ENCODE measurements at places on chromosomes 16 and 17.

- H3K27ac ChIP-seq = no peak overlapping the region
- no peaks in the 10 kb centered on the region for H3K27me3 ChIP-seq
- peak; percentile 63 for DNase-seq
- H3K4me1 ChIP-seq = no peaks in the 10 kb centered on the region
- no peaks in the 10 kb centered on the region for H3K36me3 ChIP-seq
Measured at GRCh38 chr16:29307598-29308507, 98.7 kb downstream of the NPIPB11 start.

GRCh38 chr17:67554634-67555033 is 163.1 kb upstream of the NOL11 start:
- H3K4me1 ChIP-seq = no peaks in the 10 kb centered on the region
- no peak overlapping the region for H3K4me3 ChIP-seq
- H3K27ac ChIP-seq = no peak overlapping the region
- DNase-seq = no peak

DNA sequence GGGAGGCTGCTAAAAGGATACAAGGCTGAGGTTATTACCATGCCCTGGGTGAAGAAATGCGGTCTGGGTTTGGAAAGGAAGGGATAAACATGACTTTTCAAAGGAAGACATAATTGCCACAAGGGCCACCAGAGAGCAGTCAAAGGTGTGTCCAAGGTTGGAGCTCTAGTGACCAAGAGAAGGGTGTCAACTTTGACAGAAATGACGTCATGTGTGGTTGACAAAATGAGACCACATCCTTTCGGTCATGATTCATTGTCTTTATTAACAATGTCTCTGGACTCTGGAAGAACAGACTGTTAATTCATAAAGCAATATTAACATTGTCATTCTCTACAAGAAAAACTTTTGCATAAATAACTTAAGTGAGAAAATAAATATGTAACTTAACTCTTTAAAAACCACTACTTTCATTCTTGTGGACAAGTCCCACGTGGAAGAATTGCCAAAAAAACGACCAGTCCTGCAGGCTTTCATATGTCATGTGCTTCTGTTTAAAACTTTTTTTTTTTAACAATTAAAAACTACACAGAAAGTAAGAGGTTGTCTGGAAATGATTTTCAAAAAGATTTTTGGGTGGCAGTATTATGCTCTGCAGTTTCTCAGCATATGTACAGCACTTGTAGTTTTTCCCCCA is 5.0 kb downstream of the SOST start:
- H3K4me1 ChIP-seq = no peaks in the 10 kb centered on the region
- H3K4me3 ChIP-seq = no peak overlapping the region
- no peak for DNase-seq
- no peaks in the 10 kb centered on the region for H3K36me3 ChIP-seq

DNA sequence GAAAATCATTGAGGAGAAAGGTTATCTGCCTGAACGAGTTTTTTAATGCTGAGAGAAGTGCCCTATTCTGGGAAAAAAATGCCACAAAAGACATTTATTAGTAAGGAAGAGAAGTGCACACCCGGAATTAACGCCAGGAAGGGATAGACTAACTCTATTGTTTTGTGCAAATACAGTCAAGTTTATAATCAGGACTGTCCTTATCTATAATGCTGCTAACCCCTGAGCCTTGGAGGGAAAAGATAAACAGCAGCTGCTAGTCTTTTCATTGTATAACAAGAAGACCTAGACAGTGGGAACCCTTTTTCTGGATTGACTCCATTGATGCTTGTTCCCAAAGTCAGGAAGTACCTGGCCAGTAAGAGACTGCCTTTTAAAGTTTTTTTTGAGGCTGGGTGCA is 26.5 kb downstream of the BCAS3 start:
- no peaks in the 10 kb centered on the region for H3K27me3 ChIP-seq
- H3K27ac ChIP-seq = no peak overlapping the region
- no peak for DNase-seq
- H3K36me3 ChIP-seq = peaks cover 3% of the 10 kb centered on the region
- no peaks in the 10 kb centered on the region for H3K4me1 ChIP-seq

DNA sequence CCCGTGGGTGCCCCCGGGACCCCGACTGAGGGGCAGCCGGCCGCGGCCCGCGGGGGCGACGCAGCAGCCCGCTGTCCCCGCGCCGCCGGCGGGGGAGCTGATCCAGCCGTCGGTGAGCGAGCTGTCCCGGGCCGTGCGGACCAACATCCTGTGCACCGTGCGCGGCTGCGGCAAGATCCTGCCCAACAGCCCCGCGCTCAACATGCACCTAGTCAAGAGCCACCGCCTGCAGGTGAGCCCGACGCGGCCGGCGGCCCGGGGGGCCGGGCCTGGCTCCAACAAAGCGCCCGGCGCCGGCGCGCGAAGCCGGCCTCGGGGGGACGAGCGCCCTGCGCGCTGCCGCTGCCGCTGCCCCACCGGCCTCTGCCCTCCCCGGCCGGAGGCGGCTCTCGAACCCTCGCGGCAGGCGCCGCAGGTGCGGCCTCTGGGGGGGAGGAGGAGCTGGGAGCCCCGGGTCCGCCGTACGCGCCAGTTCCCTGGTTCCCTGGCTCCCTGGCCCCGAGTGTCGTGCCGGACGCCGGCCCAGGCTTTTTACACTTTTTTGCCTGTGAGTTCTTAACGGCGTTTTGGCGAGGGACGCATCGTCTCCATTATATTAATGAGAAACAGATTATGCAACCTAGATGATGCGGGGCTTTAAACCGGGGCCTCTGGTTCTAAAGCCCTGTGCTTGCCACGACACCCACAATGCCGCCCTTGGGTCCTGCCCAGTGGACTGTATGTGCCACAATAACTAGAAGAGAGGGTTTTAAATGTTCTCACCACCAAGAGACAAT is 521 bp downstream of the ATMIN start:
- peak overlapping the region; percentile 97 for H3K4me3 ChIP-seq
- no peak overlapping the region for H3K27ac ChIP-seq
- H3K27me3 ChIP-seq = no peaks in the 10 kb centered on the region
- peak; percentile 77 for DNase-seq
- no peaks in the 10 kb centered on the region for H3K36me3 ChIP-seq

DNA sequence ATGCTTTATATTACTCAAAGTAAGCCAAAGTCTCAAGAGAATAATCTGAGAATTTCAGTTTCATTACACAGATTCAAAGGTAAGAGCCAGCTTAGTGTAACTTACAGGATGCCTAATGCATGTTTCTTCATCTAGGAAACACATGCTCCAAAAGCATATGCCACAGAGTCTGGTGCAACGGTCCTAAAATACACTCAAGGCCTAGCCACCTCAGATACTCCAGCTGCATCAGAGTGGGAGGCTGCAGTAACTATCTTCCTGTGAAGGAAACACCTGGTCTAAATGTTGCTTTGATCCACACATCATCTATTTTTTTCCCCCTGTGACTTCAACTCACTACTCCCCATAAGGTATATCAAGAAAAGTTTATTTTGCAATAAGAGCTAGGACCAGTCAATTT is 51.6 kb upstream of the CORO6 start:
- no peaks in the 10 kb centered on the region for H3K4me1 ChIP-seq
- no peaks in the 10 kb centered on the region for H3K27me3 ChIP-seq
- H3K4me3 ChIP-seq = no peak overlapping the region
- DNase-seq = no peak
- H3K27ac ChIP-seq = no peak overlapping the region
- no peaks in the 10 kb centered on the region for H3K36me3 ChIP-seq

- no peaks in the 10 kb centered on the region for H3K27me3 ChIP-seq
- H3K4me3 ChIP-seq = no peak overlapping the region
- H3K36me3 ChIP-seq = no peaks in the 10 kb centered on the region
- H3K27ac ChIP-seq = no peak overlapping the region
- no peaks in the 10 kb centered on the region for H3K4me1 ChIP-seq
Measured at GRCh38 chr17:32658470-32659418, 172.0 kb downstream of the CDK5R1 start.

GRCh38 chr17:28811651-28812090 is 30.9 kb downstream of the FAM222B start:
- peaks cover 3% of the 10 kb centered on the region for H3K4me1 ChIP-seq
- no peak for DNase-seq
- no peak overlapping the region for H3K27ac ChIP-seq
- no peaks in the 10 kb centered on the region for H3K27me3 ChIP-seq
- no peaks in the 10 kb centered on the region for H3K36me3 ChIP-seq
- H3K4me3 ChIP-seq = peak overlapping the region; percentile 97

DNA sequence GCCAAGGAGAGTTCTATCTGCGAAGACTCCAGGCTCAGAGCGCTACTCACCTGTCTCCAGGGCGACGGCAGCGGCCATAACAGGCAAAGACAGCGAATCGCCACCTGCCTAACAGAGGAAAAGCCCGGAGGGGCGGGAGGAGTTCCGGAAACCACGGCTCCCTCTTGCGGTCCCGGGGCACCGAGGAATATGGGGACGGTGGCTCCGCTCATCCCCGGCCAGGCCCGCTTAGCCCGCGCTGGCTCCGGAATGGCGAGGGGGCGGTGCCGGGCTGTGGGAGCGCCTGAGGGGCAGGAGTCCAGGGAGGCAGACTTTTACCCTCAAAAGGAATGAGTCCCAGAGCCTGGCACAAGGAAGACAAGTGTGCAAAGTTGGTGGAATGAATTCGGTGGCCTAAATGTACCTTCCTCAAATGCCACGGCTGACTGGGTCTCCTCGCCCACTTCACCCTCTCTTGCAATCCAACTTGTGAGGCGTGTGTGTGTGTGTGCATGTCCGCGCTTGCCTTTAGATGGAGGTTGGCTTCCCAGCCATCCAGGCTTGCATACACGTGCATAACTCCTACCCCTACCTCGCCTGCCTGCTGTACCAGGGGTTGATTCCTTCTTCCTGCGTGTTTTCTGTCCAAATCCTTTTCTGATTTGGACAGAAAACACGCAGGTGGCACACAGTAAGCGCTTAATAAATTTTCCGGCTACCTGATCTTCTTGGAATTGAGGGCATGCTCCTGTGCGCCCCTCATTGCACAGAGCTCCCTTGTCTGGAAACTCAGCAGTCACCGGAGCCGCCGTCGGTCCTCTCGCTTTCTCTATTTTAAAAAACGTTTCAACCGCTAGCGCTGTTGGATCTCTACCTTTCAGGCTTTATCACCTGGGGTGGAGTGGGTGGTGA is 3.5 kb downstream of the C17orf100 start:
- H3K27me3 ChIP-seq = no peaks in the 10 kb centered on the region
- H3K27ac ChIP-seq = no peak overlapping the region
- no peak for DNase-seq
- H3K36me3 ChIP-seq = no peaks in the 10 kb centered on the region
- no peaks in the 10 kb centered on the region for H3K4me1 ChIP-seq

DNA sequence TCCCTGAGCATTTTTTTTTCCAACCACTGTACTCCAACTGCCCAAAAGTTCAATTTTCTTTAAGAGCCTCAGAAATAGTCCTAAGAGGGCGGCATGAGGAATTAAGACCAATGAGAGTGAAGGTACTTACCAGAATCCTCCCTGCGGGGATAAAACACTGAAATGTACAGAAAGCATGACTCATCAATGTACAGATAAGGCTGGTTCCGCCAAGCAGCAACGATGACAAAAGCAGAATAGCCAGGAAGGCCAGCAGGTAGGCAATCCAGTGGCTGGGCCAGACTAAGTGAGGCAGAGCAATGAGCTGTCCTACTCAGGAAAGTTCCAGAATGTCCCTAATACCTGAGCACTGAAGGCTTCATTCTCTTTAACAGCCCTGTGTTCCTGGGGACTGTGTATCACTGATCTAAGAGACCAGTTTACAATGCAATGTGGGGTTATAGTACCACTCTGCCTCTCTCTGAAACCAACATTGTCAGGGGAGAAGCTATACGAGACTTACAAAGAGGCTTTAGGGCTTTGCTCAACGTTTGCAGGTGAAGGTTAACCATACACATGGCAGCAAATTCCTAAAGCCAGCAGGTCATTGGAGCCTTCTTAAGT is 11.0 kb upstream of the GPR139 start:
- H3K27me3 ChIP-seq = no peaks in the 10 kb centered on the region
- no peak for DNase-seq
- H3K27ac ChIP-seq = no peak overlapping the region
- no peaks in the 10 kb centered on the region for H3K4me1 ChIP-seq
- no peaks in the 10 kb centered on the region for H3K36me3 ChIP-seq

DNA sequence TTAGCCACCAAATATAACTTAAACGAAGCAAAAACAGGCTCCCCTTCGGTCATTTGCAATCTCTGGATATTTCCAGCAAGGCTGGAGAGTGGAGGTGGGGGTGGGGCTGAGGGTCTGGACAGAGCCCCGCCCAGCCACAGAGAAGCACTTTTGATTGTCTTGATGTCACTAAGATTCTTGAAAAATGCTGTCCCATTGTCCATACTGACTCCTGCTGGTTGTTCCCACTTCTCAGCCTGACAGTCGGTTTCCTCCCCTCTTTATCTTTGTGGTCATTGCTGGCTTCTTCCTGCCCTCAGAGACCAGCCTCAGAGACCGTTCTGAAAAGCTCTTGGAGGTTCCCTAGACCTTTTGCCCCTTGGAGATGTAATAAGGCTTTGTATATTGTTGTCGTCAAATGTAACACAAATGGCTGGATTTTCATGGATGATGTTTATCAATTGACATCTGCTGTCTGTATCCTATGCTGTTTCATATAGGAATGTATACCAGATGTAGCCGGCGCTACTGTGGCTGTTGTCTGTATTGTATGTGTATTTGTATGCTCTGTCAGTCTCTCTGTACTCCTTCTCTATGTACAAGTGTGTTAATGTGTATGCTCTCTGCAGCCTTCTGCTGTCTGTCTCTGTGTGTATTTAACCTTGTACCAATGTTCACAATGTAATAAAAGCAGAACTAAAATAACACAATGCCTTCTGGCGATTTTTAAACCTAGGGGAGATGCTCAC is 94.8 kb upstream of the DNAH9 start:
- no peaks in the 10 kb centered on the region for H3K4me1 ChIP-seq
- H3K4me3 ChIP-seq = no peak overlapping the region
- DNase-seq = no peak
- H3K27me3 ChIP-seq = no peaks in the 10 kb centered on the region

DNA sequence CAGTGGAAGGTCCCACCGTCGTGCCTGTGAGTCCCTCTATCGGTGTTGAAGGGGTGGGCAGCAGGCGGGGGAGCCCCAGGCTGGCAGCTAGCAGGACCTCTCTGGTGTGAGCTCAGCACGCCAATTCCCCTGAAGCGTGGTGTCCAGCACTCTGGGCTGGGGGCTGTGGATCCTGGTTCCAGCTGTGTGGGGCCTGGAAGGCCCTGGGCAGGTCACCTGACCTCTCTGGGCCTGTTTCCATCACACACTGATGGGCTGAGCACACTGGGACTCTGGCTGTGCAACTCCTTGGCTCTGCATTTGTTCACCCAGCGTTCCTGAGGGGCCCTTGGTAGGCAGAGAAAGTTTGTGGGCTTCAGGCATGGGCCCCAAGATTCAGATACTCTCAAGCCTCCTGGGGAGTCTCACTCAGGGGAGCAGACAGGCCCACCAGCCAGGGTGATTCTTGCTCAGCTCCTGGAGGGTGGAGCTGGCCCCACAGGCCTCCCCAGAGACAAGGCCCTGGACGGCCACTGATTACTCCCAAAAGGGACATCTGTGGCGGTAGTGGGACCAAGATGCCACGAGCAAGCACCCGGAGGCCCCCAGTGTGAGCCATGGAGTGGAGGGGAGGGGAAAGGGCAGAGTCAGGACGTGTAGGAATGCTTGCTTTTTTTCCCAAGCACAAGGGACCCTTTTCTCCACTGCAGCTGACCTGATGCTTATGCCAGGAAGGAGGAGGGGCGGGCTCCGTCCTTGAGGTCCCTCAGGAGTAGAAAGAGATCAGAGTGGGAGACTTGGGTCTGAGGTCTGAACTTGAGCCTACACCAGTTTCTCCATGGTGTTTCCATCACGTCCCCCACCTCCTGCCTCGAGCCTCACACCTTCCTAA is 8.5 kb downstream of the SCGB1C2 start:
- H3K27ac ChIP-seq = no peak overlapping the region
- H3K4me1 ChIP-seq = no peaks in the 10 kb centered on the region
- no peaks in the 10 kb centered on the region for H3K36me3 ChIP-seq
- no peaks in the 10 kb centered on the region for H3K27me3 ChIP-seq
- no peak overlapping the region for H3K4me3 ChIP-seq

- H3K4me1 ChIP-seq = no peaks in the 10 kb centered on the region
- H3K27me3 ChIP-seq = no peaks in the 10 kb centered on the region
- no peaks in the 10 kb centered on the region for H3K36me3 ChIP-seq
- no peak overlapping the region for H3K4me3 ChIP-seq
Measured at GRCh38 chr17:70121126-70121525, 46.1 kb downstream of the KCNJ16 start.
